Stimulated activated CD4-positive, alpha-beta T cell treated with anti-CD3 and anti-CD28 coated beads, Interleukin-2, amount 100 ng/mL, for 4 hours (primary cell): ENCODE measurements at places on chromosomes 16 and 17.
A peak's percentile ranks its signal among the peaks of the same experiment; 100 is the strongest.

DNA sequence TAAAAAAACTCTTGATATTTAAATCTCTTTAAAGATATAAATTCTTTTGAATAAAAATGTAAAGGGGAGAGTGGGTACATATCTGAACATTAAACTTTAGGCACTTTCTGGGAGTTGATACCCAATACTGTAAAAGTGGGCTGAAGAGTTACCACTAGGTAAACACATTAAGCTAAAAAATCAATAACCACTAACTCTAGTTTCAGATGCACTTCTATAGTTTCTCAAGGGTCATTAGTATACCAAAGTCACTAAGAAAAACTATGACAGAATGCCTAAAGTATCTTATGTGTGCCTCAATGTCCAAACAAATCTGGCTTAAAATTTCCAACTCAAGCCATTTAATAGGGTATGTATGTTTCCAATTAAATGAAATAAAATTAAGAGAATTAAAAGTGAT lies 13.1 kb upstream of the CFDP1 start:
- DNase-seq: no peak

DNA sequence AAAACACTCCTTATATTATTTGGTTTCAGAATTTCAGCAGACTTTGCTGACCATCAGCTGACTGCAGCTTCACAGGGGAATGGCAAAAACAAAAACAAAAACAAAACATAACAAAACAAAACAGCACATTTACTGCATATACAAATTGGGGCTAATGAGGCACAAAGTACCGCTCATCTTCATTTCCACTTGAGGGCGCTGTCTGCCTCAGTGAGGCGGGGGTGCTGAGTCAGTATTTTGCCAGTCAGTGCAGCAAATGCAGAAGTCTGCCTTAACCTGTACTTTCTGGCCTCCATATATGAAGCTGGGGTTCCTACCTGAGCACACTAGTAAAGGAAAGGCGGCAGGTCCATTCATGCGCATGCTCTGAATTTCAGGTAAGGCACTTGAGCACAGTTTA lies 13.5 kb upstream of the DYNLRB2 start:
- DNase-seq: peak; percentile 12

DNA sequence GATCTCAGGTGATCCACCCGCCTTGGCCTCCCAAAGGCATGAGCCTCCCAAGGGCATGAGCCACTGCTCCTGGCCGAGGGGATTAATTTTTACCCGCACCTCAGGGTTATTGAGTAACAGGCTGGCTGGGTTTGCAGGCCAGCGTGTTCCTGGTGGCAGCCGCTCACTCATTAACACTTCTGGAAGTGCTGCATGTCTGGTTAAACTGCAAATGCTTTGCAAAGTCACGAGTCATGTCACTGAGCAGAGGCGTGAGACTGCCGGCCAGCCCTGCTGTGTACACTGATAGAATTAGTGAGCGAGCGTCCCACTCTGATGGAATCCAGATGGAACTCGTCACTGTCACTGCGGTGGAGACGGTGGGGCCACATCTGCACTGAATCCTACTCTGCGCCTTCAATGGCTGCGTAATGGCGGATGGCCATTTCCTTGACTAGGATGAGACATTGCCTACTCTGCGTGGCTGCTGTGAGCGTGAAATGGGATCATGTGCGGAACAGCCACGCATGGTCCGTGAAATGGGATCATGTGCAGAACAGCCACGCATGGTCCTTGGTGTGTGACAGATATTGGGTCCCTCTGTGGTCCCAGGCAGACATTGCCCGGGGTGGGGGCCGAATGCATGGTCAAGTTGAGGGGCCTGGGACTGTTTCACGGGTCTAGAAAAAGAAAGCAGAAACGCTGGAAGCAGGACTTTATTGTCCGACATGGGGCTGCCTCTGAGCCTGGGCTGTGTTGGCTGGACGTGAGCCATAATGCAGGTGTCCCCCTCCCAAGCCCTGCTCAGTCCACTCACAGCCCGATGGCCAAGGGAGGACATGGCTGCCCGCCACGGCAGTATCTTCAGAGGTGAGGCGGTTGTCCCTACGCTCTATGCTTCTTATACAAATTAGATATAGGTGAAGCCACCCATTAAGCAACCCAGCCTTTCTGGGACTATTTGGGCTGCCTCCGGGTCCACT lies 740 bp upstream of the SLC5A10 start:
- no peak for DNase-seq

DNA sequence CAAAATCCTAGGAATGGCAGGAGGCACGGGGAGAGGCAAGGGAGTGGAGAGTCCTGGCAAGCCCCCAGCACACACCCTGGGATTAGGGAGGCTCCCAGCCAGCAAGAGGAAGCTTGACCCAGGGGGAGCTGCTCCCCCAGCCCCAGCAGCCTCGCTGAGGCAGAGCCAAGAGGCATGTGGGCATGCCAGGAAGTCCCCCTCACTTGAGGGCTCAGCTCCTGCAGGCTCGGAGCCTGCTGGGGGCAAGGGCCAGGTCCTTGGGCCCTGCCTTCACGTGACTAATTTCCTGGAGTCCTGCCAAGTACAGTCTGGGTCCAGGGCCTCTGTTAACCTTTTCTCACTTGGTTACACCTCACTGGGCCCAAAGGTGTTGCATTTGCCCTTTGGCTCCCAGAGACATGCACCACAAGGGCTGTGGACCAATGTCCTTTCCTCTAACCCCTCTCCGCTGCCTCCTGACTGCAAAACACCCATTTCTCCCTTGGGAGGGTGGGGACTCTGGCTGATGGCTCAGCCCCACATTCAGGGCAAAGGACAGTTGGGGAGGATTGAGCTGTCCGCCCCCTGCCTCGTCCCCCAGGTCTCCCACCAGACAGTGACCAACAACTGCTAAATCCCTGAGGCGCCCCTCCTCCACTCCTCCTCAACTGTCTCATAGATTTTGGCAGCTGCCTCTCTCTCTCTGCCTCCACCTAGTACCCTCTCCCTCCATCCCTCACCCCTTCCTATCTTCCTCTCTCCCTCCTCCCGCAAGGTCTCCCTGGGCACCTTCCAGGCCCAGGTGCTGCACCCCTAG lies 4.4 kb upstream of the SLC47A2 start:
- no peak for DNase-seq

- no peak for DNase-seq
Observed at GRCh38 chr16:15559176-15559575, 83.8 kb downstream of the MARF1 start.

DNA sequence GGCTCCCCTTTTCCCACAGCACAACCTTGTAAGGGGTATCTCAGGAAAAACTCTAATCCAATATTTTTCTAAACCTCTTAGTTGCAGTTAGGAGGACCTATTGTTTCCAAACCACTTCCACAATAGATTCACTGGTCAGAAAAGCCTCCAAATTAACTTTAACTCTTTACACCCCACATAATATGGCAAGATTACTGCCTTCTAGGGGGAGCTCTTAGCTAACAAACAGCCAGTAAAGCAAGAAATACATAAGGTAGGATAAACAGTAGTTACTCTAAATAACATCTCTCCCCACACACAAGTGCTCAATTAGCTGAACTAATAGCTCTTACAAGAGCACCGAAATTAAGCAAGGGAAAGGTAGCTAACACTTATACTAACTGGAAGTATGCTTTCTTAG lies 192.1 kb upstream of the KIF2B start:
- DNase-seq: no peak

- no peak for DNase-seq
Observed at GRCh38 chr16:85563515-85564276, 49.4 kb upstream of the GSE1 start.

GRCh38 chr16:16127469-16128116 lies 95.7 kb downstream of the ABCC6 start:
- peak; percentile 50 for DNase-seq

GRCh38 chr16:50666658-50667496 lies 14.2 kb downstream of the SNX20 start:
- DNase-seq: peak; percentile 39

DNA sequence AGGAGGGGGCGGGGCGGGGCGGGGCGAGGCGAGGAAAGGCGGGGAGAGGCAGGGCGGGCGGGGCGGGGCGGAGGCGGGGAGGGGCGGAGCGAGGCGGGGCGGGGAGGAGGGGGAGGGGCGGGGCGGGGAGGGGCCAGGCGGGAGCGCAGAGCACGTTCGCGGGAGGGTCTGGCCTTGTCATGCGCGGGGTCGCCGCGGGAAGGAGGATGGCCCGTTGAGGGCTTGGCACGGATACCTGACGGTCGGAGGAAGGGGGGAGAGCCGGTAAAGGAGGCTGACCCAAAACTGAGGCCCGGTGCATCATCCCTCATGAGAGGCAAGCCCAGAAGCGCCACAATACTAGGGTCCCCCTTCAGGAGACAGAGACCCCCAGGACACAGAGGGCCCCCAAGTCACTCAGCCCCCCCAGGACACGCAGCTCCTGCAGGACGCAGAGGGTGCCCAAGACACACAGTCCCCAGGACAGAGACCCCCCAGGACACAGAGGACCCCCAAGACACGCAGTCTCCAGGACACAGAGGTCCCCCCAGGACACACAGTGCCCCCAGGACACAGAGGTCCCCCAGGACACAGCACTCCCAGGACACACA lies 593 bp upstream of the WDR45B start:
- no peak for DNase-seq

DNA sequence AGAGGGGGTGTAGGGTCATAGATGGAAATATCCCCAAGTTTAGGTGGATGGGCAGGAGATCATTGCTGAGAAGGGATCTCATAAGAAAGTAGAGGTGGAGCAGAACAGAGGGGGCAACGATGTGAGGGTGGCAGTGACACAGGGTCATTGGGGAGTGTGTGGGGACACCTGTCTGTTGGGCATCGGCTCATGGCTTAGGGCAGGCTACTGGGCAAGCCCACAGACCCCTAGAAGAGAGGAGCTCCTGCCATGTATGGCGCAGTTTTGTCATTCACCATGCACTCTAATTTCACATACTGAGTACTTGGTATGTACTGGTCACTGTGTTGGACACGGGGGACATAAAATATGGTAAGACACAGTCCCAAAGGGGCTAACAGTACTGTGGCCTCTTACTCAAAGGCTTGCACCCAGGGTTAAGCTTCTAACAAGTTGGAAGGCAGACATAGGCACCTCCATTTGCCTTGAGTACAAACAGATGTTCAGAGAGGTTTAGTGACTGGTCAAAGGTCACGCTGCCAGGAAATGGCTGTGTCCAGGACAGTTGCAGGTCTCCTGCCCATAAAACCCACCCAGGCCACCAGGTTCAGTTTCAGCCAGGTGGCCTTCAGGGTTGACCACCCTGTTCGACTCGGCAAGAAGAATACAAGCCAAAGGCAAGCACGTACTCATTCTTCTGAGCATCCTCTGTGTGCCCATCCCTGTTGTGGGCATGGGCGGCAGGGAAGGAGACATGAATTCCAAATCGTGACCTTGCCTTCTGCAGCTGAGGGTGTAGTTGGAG lies 580.2 kb downstream of the KCNJ18 start:
- DNase-seq: no peak

DNA sequence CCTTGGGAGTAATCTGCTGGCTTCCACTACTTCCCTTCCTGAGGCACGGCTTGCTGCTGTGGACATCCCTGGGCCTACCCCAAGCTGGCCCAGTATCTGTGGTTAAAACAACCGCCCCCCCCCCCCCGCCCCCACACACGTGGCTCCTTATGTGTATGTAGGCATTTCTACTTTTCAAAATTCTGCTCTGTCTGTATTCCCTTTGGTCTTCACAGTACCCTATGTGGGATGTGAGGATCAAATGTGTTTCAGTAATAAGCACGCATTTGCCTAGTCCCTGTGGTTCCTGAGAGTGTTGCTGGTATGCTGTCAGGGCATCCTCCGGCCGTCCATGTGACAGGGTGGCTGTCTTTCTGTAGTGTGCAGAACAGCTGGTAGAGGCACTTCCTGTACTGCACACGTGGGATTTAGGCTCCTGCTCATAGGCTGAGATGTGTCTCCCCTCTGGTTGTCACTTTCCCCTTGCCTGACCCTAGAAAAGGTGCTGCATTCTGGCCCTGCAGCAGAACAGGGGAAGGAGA lies 2.2 kb downstream of the NT5M start:
- DNase-seq: peak; percentile 28

DNA sequence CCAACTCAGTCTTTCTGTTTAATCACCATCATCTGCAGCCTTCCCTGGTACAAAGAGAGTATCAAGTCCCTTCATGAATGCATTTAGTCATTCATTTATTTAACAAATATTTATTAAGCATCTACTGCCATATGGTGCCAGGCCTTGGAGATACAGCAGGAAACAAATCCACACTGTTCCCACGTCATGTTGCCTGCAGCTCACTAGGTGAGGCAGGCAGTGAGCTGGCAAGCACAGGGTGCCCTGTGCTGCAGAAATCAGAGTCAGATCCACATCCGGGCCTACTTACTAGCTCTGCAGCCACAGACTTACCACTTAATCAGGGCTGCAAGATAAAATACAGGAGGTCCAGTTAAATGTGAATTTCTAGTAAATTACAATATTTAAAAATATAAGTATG lies 38.5 kb upstream of the CES5A start:
- DNase-seq: no peak

GRCh38 chr17:72754513-72754912 lies 338.0 kb downstream of the SLC39A11 start:
- DNase-seq: no peak

- DNase-seq: no peak
Observed at GRCh38 chr16:16014329-16015224, 65.2 kb downstream of the ABCC1 start.

- peak; percentile 53 for DNase-seq
Observed at GRCh38 chr17:50944054-50944901, 78.1 kb upstream of the TOB1 start.

DNA sequence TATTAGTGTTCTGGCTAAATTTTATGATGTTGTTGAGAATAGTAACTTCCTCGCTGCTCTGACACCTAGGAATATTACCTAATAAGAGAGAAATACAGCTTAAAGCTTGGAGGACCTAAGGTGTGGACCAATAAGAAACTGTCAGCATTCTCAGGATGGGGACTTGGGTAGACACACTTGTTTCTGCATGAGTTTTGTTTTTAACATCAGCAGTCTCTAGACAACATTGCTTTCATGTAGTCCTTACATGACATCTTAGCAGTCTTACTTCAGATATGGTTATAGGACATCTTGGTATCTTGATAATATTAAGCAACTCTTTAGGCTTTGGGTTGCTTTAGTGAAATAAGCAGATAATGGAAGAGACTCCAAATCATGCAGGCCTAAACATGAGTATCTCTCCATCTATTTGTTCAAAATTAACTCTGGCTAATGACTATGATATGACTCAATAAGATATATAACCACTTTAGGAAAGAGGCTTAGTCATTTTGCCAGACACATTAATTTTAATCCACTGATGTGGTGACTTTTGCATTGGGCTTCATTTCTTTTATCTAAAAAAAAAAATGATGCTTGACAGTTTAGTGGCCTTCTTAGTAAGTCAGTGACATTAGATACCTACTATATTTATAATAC lies 84.5 kb downstream of the WNT3 start:
- no peak for DNase-seq

- DNase-seq: no peak
Observed at GRCh38 chr16:78505544-78506366, 406.3 kb downstream of the WWOX start.
